Right renal pelvis (tissue), 4 donors: ENCODE measurements at places on chromosomes 1 and 21. TPM values are rescaled to one million over a fixed set of nuclear protein-coding genes. Genes with fewer than 3 reads are reported as not detected.

- no peak for DNase-seq
Observed at GRCh38 chr1:23202263-23202749, 15.0 kb downstream of the HTR1D start.

DNA sequence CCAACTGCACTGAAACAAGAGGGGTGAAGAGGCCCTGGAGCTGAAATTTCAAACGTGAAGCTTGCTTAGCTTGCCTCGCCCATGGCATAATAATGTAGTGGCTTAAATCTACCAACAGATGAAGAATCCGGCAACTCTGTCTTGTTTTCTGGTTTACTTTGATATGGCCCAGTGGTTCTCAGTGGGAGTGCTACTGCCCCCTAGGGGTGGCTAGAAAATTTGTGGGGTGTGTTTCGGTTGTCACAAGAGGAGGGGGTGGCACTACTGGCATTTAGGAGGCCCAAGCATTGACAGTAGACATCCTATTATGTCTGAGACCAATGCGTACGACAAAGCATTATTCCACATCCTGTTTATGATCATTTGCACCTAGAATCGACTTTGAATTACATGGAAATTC, 51.9 kb upstream of the C8B start:
- no peak for DNase-seq

DNA sequence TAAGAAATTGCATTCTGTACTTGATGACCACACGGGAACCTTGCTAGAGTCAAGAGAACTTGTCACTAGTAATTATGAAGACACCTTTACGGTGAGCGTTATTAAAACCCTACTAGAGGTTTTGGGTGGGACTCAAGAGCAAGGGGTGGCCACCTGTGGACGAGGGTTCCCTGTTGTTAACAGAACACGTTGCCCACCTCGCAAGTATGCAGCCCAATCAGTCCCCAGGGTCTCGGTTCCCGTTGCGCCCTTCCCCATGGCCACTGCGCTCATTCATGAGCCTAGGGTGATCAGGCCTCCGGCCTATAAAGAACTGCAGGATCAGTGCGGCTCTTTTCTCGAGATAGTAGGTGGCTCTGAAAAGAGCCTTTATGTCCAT, 30.2 kb upstream of the RNF187 start:
- no peak for DNase-seq

MAST2 gene
- polyA plus RNA-seq: 31.6 TPM

DNA sequence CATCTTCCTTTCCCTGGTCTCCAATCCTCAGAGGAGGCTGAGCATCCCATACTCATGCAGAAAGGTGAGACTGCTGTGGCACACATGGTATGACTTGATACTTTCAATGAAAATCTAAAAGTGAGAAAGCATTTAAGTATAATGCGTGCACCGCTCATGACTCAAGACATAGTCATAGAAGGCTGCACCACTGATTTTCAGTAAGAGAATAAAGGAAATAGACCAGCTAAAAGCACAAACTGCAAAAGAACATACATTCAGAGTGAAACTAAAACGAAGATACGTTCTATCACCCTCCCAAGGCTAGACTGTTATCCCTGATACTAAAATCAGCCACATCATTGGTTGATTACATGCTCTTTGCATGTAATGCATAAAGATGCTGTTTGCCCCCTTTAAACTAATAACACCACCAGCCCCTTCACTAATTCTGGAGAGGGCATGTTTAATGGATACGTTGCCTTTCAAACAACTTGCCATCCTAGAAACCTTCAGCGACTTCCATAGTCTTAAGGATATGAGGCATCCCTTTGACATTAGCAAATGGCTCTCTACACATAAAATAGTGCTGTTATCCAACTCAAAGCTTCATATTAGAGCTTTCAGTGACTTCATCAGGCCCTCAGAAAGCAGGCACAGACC, 2.1 kb downstream of the PLD5 start:
- no peak for DNase-seq

- DNase-seq: no peak
Observed at GRCh38 chr1:18681423-18681835, 50.8 kb downstream of the PAX7 start.

DNA sequence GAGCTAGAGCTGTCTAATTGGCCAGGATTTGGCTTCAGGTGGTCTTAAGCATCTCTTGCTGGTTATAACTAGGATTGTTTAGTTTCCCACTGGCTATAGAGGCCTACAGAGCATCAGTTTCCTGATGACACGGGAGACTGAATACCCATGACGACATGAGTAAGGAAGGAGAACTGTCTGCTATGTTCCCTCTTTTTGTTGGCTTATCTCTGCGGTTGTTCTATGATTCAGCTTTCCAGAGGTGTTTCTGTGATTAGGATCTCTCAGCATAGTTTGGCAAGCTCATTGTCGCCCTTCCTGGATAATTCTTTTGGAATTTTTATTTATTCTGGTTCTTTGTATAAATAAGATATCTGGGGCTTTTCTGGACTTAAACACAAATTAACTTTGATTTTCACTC, 163.4 kb downstream of the OLFM3 start:
- DNase-seq: no peak

GRCh38 chr21:44428281-44428960, 26.9 kb upstream of the LRRC3 start:
- DNase-seq: no peak

DNA sequence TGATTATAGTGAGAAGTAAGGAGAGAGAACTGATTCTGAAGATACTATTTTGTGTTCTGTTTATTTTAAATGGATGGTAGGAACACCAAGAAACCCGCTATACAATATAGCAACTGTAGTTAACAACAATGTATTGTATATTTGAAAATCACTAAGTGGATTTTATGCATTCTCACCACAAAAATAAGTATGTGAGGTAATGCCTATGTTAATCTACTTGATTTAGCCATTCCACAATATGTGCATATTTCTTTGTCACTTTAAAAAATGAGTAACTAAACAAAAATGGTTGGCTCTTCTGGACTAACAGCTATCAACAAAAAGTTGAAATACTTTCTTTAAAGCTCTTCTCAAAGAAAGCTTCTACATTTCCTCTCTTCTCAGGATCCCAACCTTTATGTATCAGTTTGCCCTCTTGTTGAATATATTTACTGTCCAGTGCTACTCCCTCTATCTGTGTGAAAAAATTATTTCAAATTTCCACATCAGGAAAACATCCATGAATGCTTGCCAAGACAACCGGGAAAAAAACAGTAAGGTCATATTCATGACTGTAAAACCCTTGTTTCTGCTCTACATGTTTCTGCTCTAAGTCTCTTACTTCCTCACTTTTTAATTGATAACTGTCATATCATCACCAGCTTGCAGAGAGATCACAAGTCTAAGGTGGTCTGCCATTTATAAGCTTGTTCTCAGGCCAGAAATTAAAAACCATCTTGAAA, 27.0 kb downstream of the CLCA4 start:
- DNase-seq: no peak

REG4 gene
- polyA plus RNA-seq: 0.79 TPM

DNA sequence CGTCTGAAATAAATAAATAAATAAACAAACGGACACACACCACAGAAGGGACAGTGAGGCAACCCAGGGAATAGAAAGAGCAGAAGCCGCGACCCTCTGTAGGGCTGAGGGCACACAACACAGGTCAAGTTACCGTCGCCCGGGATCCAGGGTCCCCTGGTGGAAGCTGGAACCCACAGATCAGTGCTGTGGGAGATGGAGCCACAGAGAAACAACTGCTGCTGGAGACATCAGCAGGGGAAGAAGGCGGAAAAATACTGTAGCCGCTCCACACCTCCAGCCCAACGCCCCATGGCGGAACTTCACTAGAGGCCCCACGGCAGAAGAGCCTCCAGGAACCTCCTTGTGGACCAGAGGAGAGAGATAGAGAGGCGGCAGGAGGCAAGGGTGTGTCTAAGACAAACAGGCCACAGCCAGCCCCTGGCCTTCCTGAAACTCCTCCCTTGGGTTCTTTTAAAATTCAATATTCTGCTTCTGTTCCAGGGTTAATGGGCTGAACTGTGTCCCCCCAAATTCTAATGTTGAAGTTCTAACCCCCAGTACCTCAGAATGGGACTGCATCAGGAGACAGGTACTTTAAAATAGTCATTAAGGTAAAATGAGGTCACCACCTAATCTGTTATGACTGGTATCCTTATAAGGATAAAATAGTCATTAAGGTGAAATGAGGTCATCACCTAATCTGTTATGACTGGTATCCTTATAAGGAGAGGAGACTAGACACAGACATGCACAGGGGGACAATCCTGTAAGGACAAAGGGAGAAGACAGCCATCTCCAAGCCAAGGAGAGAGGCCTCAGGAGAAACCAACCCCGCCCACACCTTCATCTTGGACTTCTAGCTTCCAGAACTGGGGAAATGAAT, 7.7 kb upstream of the HLCS start:
- DNase-seq: no peak

DNA sequence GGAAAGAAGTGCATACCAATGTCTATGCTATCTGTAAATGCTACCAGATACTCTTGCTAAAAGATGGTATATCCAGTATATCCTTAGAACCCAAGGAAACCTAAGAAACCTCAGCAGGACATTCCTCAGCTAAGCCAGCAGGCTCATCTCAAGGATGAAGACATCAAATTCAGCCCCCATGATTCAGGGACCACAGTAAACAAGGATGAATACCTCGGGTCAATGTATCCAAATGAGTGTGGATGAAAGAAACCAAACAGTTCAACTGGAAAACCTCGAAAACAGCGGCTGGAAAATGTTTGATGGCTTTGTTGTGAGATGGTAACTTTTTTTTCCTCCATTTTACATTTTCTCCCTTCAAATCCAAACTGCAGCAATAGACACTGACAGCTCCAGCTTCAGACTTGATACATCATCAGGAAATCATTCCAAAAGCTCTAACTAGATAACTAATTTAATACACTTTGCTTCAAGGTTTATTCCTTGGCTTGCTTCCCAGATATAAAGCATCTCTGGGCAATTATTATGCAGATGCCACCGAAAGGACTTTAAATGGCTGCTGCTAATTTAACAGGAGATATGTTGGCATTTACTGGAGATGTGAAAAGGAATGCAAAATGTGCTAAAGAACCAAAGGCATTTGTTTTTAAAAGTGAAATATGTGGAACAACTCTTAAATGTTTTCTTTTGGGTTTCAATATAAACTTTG, 73.6 kb downstream of the SMYD2 start:
- DNase-seq: no peak

- no peak for DNase-seq
Observed at GRCh38 chr1:38074302-38074677, 27.7 kb upstream of the POU3F1 start.

DNA sequence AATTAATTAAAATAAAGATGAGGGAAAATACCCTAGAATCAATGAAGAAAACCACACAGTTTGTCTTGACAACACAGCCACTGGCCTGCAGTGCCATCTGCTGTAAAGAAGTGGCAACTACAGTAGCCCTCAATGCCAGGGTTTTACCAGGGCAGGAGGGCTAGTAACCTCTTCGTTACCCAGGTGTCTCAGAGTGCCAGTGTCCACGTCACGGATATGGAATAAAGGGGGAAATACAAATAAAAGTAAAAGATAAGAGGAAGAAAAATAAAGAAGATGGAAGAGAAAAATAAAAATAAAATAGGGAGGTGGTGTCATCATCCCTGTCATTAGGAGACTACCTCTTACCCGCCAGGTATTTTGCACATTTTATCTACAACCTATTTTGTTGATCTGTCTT, 14.2 kb upstream of the SLC44A3 start:
- DNase-seq: no peak

GRCh38 chr21:18244671-18245463, at the start of gene CHODL:
Gene CHODL (plus strand): TSS chr21:18244833. CDS start chr21:18245224, 391 bp downstream.
- DNase-seq: no peak

FLG2 gene
- polyA plus RNA-seq: 0.04 TPM

- no peak for DNase-seq
Observed at GRCh38 chr1:167515893-167516321, 2.4 kb downstream of the CD247 start.

ASCL5 gene
- 0.07 TPM for polyA plus RNA-seq

- DNase-seq: no peak
Observed at GRCh38 chr1:54381524-54381923, 24.7 kb downstream of the SSBP3 start.
